ENCODE measurements at places on chromosomes 5 and 9.

DNA sequence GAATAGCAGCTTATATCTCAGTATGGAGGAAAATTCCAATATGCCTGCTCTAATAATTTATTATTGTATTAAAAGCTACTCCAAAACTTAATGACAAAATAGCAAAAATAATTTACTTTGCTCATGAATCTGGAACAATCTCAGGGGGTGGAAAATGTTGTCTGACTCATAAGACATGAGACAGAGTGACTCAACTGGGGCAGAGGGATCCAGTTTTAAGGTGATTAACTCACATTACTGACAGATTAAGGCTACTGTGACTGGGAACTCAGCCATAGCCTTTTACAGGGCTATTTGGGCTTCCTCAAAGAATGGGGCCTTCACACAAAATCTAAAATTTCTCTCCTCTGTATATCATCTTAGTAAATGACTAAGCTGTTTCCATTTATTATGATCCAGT is 1172.9 kb downstream of the CDH12 start:
- DNase-seq, result no peak

GRCh38 chr5:136208916-136209315 is 16.0 kb upstream of the SMIM32 start:
- DNase-seq, result no peak

DNA sequence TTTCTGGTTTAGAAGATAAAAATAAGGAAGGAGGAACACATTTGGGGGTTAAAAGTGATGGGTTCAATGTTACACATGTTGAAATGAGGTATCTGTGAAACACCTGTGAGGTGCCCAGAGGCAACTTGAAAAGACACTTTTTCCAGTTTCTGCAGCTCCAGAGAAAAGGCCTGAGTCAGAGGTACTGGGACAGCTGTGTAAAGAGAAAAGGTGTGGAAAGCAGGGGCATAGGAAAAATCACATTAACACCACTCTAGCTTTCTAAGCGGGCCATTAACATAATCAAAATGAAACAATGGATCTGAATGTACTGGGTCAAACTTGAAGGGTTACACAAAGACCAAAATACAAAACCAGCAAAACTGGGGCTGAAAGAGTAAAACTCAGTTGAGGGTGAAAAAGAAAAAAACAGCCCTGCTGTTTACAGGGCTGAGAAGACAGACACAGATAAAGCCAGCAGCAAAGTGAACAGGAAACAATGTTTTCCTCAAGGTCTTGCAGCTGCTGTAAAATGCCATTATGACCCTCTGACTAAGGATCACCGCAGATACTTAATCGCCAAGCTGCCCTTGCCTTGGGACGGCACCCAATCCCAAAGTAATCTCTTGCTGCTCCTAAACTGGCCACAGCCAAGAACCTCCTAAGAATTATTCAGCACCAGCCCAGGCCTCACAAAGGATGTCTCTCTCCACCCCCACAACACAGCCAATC is 104.7 kb downstream of the DROSHA start:
- DNase-seq, result no peak

DNA sequence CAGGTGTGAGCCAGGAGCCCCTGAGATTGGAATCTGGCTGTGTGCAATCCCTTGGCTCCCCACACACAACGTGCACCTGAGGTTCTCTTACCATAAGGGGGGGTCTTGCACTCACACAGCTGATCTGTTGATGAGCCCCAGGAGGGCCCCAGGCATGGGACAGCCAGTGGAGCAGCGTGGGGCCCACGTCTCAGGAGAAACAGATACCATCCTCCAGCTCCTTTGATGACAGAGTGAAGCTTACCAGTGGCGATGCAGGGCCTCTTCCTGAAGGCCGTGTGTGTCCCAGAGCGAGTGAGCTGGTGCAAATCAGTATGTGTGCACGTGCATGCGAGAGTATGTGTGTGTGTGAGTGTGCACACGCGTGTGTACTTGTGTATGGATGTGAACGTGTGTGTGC is 287.4 kb downstream of the IRX1 start:
- no peak for DNase-seq

- DNase-seq, result no peak
Observed at GRCh38 chr5:131983244-131983771, 28.1 kb downstream of the ACSL6 start.

- DNase-seq, result no peak
Observed at GRCh38 chr5:96537386-96537785, 104.3 kb upstream of the PCSK1 start.

- DNase-seq, result no peak
Observed at GRCh38 chr5:18662231-18662630, 1028.0 kb downstream of the TAF11L14 start.

- DNase-seq, result no peak
Observed at GRCh38 chr9:82763656-82764055, 299.3 kb downstream of the RASEF start.

GRCh38 chr5:111933086-111933485 is 176.1 kb upstream of the NREP start:
- DNase-seq, result no peak

DNA sequence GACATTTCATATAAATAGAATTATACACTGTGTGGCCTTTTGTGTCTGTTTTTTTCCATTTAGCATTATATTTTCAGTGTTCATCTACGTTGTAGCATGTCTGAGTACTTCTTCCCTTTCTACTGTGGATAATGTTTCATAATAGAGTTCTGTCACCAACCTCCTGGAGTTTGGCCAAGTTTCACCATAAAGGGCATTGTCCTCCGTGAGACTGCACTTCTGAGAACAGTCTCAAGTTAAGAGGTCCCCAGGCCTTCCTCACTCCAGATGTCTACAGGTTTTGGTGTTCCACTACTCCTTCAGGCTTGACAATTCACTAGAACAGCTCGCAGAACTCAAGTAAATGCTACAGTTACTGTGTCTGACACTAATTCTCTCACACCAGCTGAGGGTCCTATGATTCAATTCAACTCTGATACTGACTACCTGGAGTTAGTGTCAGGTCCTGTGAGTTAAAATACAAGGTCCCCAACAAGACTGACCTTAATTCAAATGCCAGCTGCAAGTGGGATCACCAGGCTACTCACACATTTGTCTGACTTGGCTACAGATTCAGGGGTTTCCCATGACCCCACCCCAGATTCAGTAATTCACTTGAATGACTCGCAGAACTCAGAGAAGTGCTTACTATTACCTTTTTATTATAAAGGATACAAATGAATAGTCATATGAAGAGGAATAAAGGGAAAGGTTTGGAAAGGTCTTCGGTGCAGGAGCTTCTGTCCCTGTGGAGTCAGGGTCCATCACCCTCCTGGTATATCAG is 31.1 kb downstream of the SLC35A4 start:
- no peak for DNase-seq

- DNase-seq, result no peak
Observed at GRCh38 chr5:157497875-157498611, 38.0 kb downstream of the NIPAL4 start.

DNA sequence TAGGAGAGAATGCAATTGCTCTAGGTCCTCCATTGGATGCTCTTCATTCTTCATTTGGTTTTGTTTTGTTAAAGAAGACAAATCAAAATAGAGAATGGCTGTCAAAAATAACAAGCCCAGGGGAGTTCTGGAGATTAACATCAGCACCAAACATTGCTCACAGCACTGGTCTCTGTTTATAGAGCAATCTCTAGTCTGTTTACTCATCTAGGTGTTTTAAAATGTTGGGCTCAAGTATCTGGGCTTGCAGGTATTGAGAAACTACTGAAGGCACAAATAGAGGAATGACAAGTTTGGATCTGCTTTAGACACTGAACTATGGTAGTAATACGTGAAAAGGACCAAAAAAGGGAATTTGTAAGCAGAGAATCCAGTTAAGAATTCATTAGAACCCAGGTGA is 77.0 kb upstream of the TMC1 start:
- DNase-seq, result no peak

DNA sequence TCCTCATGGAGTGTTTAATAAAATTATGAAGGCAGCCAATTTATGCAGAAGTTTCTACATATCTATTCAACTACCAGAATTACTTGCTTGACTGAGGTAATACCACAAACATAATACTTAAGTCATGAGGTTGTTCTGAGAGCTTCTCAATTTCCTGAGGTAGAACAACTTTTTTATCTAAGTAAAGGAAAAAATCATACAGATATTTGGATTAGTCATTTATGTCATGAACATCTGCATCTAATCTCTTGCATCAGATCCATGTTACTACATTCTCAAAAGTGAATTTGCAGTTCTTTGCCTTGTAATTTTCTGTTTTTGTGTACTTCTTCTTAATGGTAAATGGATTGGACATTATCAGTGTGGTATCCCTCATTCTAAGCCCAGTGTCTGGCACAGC is 60.4 kb upstream of the RGMB start:
- DNase-seq, result no peak

DNA sequence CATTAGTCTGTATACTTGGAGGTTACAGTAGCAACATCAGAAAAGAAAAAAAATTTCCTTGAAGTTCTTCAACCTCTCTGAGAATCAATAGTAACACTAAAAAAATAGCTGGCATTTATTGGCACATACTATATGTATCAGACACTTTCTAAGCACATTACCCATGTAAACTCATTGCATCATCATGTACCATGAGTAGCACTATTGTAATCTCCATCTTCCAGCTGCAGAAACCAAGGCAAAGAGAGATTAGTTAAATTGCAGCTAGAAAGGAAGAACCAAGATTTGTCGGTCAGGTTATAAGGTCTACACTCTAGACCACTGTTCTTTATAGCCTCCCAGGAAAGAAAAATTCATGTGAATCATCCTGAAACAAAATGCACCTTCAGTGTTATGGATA is 31.4 kb upstream of the RAB3C start:
- DNase-seq, result no peak

- no peak for DNase-seq
Observed at GRCh38 chr5:77103457-77103856, 16.4 kb upstream of the ZBED3 start.

GRCh38 chr9:126123927-126124326 is 202.7 kb upstream of the MVB12B start:
- DNase-seq, result no peak

DNA sequence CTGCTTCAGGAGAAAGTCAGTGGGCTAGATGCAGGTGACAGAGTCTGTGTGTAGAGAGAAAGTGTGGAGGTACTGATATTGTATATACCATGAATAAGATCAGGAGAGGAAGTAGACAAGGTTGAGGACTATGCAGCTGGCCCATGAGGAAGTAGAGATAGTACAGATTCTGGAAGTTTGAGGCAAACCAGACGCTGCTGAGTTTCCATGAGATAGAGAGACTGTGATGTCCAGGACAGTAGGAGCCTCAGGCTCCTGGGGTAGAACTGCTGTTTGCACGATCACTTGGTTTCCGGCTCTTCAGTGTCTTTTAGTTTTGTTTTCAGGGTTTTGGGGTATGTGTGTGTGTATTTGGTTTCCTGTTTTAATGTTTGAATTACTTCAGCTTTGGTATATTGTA is 13.6 kb downstream of the OTULINL start:
- no peak for DNase-seq
